ENCODE measurements at places on chromosomes 4 and X. TPM values are rescaled to one million over a fixed set of nuclear protein-coding genes. Genes with fewer than 3 reads are reported as not detected.

- H3K4me1 ChIP-seq = no peaks in the 10 kb centered on the region
- peaks cover 4% of the 10 kb centered on the region for H3K36me3 ChIP-seq
- DNase-seq = no peak
- no peak overlapping the region for H3K27ac ChIP-seq
- H3K4me3 ChIP-seq = no peak overlapping the region
- H3K27me3 ChIP-seq = no peaks in the 10 kb centered on the region
Measured at GRCh38 chr4:47852136-47852535, 14.3 kb upstream of the CORIN start.

The GABRB1 gene
- total RNA-seq = 0.48 TPM

DNA sequence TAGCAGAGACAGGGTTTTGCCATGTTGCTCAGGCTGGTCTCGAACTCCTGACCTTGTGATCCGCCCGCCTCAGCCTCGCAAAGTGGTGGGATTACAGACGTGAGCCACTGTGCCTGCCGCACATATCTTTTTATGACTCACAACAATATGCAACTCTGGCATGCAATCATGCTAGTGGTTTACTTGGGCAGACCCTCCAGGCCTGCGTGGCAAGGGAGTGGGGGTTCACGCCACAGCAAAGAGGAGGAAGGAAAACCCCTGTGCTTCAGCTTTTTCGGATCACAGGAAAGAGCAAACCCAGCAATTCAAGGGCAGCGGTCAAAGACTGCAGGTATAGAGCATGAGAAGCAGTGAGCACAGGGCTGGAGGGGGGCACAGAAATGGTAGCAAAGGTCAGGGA, 48.3 kb upstream of the CD99 start:
- H3K4me1 ChIP-seq = no peaks in the 10 kb centered on the region
- DNase-seq = no peak
- no peaks in the 10 kb centered on the region for H3K36me3 ChIP-seq
- no peak overlapping the region for H3K27ac ChIP-seq

DNA sequence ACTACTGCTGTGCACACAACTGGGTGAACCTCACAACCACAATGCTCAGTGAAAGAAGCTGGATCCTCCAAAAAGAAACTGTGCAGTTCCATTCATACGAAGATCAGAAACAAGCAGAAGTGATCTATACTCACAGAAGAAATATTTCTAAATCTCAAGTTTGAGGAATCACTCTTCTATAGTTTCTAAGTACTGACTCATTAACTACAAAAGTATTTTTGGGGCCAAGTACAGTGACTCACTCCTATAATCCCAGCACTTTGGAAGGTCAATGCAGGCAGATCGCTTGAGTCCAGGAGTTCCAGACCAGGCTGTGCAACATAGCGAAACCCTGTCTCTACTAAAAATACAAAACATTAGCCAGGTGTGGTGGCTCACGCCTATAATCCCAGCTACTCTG, 51.3 kb upstream of the RELL1 start:
- H3K4me3 ChIP-seq = no peak overlapping the region
- H3K4me1 ChIP-seq = peaks cover 10% of the 10 kb centered on the region
- H3K27ac ChIP-seq = no peak overlapping the region
- no peaks in the 10 kb centered on the region for H3K36me3 ChIP-seq

- no peaks in the 10 kb centered on the region for H3K4me1 ChIP-seq
- no peak for DNase-seq
- H3K27ac ChIP-seq = no peak overlapping the region
Measured at GRCh38 chrX:8103655-8104054, 67.4 kb downstream of the VCX2 start.
